ENCODE measurements at places on chromosomes 4 and X.

- no peak for DNase-seq
Observed at GRCh38 chr4:119081943-119082342, 53.7 kb upstream of the MYOZ2 start.

GRCh38 chr4:22500831-22501714 is 14.8 kb downstream of the ADGRA3 start:
- DNase-seq, result no peak

DNA sequence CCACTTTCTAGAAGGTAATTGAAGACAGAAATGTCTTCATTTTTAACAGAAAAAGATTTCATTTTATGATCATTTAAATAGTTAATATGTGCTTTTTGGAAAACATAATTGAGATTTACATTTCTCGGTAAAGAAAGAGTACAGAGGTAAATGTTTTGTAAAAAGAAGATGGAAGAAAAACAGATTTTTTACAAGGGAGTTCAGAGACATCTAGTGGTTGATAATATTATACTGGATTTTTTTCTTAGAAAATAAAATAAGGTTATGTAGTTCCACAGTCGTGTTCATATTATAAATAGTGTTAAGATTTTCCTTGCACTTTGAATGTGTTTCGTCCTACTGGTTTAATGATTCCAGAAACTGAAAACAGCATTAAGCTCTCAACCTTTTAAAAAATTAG is 60.6 kb downstream of the SMARCA1 start:
- DNase-seq, result no peak

- DNase-seq, result no peak
Observed at GRCh38 chr4:139686130-139686529, 20.5 kb downstream of the MGST2 start.

All from iPS DF 19.7 (cell line).